ENCODE measurements at places on chromosomes 12 and 14.

GRCh38 chr14:90017371-90017770 lies 44.4 kb upstream of the KCNK13 start:
- peak; percentile 24 for DNase-seq

DNA sequence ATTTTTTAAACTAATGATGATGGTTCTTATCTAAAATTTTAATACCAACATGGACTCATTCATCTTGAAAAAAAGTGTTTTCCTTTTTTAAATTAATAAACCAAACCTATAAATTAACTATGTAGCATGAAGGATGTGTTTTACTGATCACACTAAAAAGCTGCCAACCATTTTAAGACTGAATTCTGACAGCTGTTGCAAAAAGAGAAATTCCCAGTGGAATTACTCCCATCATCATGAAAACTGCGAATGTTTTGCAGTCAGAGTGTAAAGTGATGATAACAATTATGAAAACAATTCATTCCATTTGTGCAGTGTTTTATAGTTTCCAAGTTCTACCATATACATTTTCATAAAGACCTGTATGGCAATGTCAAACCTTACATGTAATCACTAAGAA lies 232.8 kb downstream of the SLC2A13 start:
- no peak for DNase-seq

DNA sequence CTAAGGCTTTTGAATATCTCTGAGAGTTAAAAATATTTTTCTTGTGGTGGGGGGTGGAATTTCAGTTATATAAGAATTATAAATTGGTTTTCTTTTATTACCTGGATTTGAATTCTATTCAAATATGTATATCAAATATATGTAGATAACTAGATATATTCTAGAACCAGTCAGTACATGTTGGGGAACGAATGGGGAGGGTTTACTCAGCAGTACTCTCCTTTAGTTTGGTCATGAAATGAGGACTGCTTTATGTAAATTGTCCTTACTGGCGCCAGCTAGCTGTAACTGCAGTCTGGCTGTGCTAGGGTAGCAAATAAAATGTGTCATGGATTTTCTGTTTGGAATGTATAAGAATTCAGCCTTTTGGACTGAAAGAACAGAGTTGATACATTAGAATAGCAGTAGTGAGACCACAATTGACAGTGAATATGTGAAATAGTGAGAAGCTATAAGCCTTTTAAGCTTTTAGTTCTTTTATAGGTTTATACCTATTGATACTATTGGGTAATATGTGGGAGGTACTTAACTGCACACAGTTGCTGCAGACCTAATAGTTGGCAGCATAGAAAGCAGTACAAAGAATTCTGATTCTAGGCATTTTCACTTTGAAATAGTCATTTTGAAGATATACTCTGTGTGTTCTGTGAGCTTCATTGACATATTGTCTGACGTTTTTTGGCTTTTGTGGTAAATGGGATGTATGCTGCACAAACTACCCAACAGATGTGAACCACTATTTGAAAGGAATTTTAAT lies 29.0 kb downstream of the ATF7IP start:
- DNase-seq: peak; percentile 14

GRCh38 chr12:39588348-39588747 lies 31.3 kb downstream of the ABCD2 start:
- no peak for DNase-seq

DNA sequence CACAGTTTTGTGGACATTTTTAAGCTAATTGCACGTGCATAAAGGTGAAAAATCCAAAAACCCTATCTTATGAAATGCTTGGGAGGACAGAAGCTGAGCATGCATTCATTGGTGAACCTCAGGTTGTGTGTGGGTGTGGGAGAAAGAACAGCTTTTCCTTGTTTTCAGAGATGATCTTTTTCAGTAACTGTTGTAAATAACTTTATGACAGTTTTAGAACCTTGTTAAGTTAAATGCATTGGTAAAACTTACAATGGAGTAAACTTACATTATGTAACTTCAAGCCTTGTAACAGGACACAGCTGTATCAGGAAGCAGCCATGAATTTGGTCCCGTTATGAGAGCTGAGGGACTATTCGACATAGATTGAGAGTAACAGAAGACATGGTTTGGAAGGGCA lies 587.4 kb downstream of the GALC start:
- DNase-seq: no peak

DNA sequence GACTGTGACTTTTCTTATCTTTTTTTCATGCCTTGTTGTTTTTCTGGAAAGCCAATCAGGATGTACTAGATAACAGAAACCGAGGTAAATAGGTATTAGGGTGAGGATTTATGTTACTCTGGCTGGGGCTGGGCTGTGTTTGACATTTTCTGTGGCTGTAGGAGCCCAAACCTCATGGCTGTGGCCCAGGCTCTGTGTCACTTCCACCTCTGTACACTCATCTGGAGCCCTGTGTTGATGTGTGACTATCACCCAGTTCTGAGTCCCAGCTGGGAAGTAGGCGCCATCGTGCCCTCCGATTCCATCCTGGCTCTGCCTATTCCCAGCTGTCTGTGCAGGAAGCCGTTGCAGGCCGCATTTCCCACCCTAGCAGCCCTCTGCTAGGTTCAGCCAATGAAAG lies 1.6 kb upstream of the HHIPL1 start:
- no peak for DNase-seq

- peak; percentile 36 for DNase-seq
Measured at GRCh38 chr14:53715193-53715721, 241.4 kb downstream of the BMP4 start.

DNA sequence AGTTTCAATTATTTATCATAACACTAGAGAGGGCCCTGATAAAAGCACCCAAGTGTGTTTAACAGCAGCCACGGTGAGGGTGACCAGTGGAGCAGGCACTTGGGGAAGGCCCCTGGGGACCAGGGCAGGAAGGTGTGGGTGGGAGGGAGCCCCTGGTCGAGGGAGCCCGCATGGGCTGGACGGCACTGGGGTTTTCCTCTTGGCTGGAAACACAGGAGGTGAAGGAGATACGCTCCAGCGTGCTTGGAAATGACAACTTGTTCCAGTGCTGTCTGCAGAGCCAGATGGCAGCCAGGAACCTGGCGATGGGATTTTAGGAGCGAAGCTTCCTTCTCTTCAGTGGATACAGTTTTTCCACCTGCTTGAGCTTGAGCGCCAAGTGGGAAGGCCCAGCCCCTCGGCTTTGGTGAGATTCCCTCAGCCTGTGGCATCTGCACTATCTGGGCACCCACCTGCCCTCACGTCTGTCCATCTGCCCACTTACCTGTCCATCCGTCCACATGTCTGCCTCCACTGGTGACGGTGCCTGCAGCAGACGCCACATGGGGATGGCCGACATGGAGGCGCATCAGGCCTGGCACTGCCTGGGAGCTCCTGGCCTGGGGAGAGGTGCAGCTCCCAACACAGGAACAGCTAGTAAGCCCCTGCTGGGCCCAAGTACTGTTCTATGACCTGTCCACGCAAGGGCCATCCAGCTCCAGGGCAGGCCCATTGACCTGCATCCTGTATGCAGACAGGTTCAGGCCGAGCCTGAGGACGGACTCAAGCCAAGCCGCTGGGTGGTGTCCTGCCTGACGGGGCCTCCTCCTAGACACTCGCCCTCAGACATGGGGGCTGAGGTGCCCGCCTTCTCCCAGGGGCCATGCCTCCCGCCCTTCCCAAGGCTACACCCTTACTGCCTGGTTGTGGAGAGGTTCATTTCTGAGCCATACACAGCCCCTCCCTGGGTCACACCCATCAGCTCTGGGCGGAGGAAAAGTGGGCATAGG lies 192.2 kb upstream of the C14orf180 start:
- DNase-seq: no peak

DNA sequence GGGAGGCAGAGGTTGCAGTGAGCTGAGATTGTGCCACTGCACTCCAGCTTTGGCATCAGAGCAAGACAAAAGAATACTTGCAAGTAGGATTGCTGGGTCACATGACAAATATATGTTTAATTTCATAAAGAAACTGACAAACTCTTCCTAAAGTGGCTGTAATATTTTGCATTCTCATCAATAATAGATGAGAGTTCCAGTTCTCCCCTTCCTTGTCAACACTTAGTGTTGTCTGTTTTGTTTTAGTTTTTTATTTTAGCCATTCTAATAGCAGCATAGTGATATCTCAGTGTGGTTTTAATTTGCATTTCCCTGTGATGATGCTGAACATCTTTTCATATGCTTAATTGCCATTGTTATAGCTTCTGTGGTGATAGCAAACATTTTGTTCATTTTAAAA lies 31.2 kb downstream of the SLC39A9 start:
- DNase-seq: no peak

DNA sequence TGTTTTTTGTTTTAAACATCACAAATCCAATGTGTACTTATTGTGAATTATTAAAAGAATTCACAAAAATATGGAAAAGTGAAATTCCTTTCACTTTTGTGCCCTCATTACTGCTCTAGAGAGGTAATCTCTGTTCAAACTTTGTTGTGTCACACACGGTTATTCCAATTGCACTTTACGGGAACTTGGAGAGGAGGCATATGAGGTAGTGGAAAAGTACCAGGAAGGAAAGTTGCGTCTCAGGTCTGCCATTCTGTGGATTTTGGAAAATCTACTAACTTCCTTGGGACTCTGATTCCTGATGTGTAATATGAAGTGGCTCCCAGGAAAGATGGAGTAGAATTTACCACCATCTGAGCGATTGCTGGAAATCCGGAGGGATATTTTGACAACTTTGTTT lies 90.9 kb upstream of the DCN start:
- no peak for DNase-seq

DNA sequence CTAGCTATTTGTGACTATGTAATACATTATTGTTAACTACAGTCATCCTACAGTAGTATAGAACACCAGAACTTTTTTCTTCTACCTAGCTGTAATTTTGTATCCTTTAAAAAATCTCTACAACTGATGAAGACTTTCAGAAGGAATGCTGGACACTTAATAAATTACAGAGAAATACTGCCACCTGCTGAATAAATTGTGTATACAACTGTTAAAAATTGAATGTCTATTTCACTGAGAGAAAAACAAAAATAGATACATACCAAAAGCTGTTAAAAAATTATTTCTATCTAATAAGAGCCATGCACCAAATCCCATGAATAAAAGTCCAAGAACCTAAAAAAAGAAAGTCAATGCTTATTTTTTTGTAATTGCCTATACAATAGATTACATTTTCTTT lies 6.6 kb downstream of the TSPAN19 start:
- peak; percentile 3 for DNase-seq

DNA sequence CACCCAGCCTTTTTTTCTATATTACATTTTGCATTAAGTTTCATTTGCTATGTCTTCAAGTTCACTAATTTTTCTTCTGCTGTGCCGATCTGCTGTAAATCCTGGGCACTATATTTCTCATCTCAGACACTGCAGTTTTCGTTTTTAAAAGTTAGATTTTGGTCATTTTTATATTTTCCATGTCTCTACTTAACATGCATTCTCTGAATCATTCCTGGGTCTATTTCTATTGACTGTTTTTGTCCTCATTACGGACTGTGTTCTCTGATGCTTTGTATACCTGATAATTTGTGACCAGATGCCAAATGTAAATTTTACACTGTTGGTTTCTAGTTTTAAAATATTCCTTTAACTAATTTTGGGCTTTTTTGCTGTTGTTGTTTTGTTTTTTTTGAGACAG lies 64.5 kb downstream of the R3HDM2 start:
- DNase-seq: no peak

DNA sequence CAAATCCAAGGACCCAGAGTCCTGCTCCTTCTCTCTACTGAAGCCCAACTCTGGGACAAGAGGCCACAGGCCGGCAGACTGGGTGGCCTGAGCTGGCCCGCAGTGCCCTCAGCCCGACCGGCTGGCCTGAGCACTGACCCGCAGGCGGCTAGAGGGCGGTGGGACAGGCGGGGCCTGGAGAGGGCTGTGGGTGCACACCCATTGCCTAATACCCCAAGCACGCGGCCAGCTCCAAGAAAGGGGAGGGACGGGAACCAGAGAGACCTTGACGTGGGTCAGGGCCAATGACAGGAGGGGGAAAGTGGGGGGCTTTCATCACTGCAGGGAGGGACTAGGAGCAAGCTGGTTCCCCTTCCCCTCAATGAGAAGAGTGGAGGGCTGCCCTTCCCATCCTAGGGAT lies 2.0 kb upstream of the WNT10B start:
- no peak for DNase-seq

- no peak for DNase-seq
Measured at GRCh38 chr12:102120564-102120873, 536 bp downstream of the PARPBP start.

- no peak for DNase-seq
Measured at GRCh38 chr14:48075487-48075886, 400.1 kb upstream of the MDGA2 start.

DNA sequence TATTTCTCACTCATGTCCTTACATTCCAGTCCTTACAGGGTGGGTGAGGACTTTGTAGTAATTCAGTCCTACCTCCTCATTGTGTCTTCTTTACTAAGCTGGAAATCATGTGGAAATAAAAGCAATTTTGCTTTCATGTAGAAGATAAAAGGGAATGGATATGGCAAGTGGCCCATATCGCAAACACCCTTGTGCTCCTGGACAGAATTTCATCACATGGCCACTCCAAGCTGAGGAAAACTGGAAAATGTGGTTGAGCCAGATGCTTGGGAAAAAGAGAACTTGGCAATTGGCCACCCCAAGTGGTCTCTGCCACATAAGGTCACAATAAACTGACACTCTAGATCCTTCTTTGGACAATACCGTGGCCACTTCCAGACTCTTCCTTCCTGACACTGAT lies 64.2 kb upstream of the IFNG-AS1 start:
- DNase-seq: no peak

- no peak for DNase-seq
Measured at GRCh38 chr14:73745571-73746519, 31.7 kb upstream of the PNMA1 start.

GRCh38 chr12:27013611-27014084 lies 536 bp downstream of the TM7SF3 start:
- DNase-seq: peak; percentile 31

GRCh38 chr14:102554821-102555819 lies 37.3 kb upstream of the RCOR1 start:
- DNase-seq: peak; percentile 67

DNA sequence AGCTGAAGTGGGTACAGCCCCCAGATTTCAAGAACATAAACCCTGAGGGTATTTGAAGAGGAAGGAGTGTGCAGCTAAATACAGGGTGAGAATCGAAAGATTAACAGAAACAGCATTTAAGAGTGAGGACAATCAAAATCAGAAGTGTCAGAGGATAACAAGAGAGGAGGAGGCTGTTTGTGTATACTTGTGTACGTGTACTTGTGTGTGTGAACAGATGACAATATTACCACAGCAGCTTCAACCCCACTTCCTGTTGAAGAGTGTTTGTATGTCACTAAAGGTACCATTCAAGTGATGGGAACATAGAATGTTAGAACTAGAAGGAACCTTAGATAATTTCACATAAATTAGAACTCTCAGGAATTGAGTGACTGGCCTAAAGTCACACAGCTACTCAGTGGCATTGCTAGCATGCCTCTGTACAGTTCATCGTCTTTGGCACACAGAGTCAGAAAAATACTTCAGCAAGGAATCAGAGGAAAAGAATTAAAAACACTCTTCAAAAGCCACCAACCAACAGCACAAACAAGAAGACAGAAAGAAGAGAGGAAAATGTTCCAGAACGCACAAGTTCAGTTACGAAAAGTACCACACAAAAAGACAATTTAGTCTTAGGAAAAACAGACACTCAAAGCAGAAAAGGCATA lies 164.3 kb upstream of the BCL2L14 start:
- peak; percentile 73 for DNase-seq

GRCh38 chr12:120439646-120440247 lies 1.8 kb downstream of the COX6A1 start:
- peak; percentile 65 for DNase-seq

All from AG08396 (cell line).